Stimulated activated CD4-positive, alpha-beta T cell treated with anti-CD3 and anti-CD28 coated beads, Interleukin-1b, Interleukin-23, amount 100 ng/mL, for 1 hour (primary cell): ENCODE measurements at places on chromosomes 4 and X.

DNA sequence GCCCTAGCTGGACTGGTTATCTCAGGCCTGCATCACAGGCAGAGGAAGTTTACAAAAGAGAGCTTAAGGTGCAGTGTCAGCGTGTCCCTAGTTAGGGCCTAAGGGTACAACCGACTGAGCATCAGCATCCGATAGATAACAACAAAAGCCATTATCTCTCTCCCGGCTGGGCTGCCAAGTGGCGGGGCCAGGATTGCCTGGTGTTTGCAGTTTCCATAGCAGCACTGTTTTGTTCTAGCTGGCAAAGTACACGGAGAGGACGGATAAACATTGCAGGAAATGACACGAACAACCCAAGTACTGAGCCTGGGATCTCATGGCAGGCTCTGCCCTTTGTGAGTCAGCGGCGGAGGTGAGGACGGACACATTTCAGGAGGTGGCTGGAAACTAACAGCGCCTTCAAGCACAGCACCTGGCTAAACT, 104.7 kb upstream of the NOCT start:
- DNase-seq = no peak

- DNase-seq = no peak
Observed at GRCh38 chr4:159105761-159106243, 2.9 kb downstream of the RAPGEF2 start.

DNA sequence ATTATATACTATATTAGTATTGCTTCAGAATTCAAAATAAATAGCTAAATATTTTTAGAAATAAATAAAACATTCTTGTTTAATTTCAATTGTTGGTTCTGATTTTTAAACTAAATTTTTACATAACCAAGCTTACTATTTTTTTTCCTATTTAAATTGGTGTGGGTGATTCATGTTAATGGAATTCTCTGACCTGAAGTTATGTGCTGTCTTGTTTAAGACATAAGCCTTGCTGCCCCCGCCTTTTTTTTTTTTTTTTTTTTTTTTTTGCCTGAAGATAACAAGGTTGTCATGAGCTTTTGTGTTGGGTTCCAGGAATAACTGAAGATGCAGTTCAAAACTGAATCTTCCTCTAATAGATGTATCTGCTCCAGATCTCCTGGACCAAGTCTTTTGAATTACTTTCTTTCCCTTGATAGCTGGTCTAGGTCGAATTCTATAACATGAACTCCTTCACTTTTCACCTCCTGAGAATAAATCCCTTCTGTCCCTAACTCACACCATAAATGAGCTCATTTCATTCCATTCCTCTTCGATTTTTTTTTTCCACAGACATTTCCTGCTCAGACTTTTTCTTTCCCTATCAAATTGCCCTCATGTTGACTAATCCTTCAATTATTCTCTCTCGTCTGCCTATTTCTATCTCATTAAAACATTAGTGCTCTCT, 261.5 kb upstream of the FTHL17 start:
- no peak for DNase-seq

GRCh38 chr4:129248621-129249020, 152.7 kb downstream of the C4orf33 start:
- no peak for DNase-seq

DNA sequence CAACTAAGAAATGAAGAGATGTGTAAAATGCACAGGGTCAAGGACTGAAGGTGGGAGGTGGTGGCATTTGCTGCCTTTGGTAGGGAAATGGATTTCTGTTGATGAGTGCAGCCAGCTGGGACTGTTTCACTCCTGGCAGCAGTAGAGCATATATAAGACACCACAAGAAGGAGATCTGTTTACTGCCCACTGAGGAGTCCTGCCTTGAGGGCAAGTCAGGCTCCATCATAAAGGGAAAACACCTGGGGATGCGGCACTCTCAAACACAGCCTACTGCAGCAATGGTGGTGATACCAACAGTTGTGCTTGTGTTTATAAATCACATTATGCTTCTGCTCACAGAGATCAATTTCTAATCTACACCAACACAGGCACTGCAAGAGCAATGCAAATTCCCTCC, 222.1 kb downstream of the TACR3 start:
- DNase-seq = no peak

GRCh38 chr4:166169111-166169510, 296.1 kb downstream of the TLL1 start:
- DNase-seq = no peak

DNA sequence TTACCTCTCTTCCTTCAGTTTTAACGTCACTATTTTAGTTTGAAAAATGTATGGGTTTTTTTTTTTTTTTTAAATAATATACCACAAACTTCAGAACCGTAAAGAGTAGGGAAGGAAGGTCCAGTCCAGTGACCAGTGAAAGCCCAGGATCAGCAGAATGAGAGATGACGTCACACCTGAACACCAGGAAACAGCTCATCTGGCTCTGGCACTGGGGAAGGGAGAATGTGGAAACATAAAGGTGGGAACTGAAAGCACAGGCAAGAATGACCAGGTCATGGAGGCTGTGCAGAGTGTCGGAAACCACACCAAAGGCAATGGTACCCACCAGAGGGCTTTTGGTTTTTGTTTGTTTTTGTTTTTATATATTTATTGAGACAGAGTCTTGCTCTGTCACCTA, 141.2 kb downstream of the DHX15 start:
- DNase-seq = no peak

- DNase-seq = no peak
Observed at GRCh38 chr4:10971800-10972401, 287.3 kb upstream of the CLNK start.

DNA sequence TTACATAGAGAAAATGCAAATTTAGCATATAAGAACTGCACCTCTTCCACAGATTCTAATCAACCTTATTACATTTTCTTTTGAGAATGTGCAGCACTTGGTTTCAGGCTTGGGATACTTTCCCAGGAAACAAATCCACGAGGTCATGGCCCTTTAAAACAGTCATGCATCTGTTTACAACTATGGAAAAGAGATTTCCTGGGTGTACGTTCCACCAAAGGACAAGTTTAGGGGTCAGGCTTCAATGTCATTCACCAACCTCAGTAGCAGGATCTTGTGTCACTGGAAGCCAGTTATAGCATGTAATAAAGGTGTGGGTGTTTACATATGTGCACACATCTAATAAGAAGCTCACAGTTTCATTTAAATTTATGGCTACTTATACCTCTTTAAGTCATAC, 30.7 kb downstream of the EREG start:
- no peak for DNase-seq

DNA sequence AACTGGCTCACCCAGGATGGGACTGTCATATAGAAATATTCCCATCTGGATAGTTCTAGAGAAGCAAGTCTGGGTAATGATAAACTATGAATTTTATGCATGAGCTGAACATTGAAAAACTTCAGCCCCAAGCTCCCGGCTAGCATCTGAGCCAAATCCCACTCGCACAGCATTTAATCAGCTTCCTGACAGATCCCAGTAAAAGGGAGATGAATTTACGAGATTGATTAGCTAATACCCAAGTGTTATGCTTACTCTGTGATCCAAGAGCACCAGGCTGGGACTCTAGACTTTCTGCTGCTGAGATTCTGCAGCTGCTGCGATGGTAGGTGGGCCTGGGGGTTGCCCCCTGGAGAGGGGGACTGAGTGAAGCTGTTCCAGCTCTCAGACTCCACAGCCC, 28.0 kb downstream of the FRMPD3 start:
- DNase-seq = no peak

GRCh38 chrX:78237127-78237526, 90.3 kb downstream of the CYSLTR1 start:
- no peak for DNase-seq

- no peak for DNase-seq
Observed at GRCh38 chrX:72309297-72310071, 3.8 kb upstream of the CITED1 start.

- DNase-seq = no peak
Observed at GRCh38 chr4:173860094-173860493, 330.1 kb upstream of the HAND2 start.

GRCh38 chr4:185965426-185966384, 103.3 kb upstream of the TLR3 start:
- no peak for DNase-seq

GRCh38 chr4:145731028-145731427, 51.1 kb downstream of the C4orf51 start:
- DNase-seq = no peak

DNA sequence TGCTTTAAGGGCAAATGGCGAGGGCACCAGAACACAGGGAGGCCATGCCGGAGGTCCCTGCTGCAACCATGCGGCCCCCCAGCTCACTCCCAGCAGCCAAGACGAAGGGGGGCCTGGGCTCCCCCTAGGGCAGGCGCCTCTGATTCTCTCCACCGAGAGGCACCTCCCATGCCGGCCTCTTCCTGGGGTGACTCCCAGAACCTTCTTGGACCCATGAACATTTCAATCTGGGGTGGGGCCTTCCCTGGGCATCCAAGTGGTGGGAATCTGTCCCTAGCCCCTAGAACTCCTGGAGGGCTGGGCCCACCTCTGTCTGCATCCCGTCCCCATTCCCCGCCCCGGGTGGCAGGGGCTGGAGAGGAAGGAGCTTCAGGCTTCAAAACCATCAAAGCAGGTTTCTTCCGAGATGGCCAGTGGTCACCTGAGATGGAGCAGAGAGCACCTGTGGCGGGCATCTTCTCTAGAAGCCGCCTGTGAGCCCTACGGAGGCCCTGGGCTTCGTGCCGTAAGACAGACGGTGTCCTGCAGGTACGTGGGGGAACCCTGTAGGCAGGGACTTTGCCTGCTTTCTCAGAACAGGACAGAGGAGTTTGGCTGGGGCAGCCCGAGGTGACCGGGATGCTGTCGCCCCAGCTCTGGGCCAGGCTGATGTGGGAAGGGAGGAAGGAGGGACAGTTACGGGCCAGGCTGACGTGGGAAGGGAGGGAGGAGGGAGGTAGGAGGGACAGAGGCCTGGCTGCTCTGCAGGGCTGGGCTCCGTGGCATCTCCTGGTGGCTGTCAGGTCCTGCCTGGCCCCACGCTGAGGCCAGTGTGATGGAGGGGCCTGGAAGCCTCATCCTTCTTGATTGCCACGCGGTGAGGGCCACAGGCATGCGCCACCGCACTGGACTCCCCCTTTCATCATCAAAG, 6.8 kb upstream of the SLC25A6 start:
- no peak for DNase-seq

DNA sequence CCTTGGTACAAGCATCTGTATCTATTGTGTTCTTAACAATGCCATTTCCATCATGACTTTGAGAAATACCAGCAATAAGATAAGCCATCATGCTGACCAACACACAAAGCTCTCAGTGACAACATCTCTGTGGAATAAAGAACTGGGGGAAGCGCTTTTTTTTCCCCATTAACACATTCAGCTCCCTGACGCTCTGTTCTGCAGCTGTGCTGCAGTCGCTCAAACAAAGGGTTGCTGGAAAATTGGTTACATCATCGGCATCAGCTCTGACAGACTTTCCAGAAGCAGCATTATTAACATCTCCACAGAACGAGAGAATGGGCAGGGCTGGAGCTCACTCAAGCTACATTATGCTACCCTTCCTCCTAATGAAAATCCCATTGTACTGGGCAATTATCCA, 39.9 kb downstream of the DCX start:
- DNase-seq = no peak

GRCh38 chr4:138864961-138865720, 150.4 kb upstream of the NOCT start:
- DNase-seq = no peak

GRCh38 chr4:169566021-169566818, 46.2 kb downstream of the NEK1 start:
- DNase-seq = no peak

- no peak for DNase-seq
Observed at GRCh38 chr4:40164459-40164858, 32.4 kb upstream of the RHOH start.

GRCh38 chr4:31984872-31985271, 1264.7 kb downstream of the PCDH7 start:
- no peak for DNase-seq

DNA sequence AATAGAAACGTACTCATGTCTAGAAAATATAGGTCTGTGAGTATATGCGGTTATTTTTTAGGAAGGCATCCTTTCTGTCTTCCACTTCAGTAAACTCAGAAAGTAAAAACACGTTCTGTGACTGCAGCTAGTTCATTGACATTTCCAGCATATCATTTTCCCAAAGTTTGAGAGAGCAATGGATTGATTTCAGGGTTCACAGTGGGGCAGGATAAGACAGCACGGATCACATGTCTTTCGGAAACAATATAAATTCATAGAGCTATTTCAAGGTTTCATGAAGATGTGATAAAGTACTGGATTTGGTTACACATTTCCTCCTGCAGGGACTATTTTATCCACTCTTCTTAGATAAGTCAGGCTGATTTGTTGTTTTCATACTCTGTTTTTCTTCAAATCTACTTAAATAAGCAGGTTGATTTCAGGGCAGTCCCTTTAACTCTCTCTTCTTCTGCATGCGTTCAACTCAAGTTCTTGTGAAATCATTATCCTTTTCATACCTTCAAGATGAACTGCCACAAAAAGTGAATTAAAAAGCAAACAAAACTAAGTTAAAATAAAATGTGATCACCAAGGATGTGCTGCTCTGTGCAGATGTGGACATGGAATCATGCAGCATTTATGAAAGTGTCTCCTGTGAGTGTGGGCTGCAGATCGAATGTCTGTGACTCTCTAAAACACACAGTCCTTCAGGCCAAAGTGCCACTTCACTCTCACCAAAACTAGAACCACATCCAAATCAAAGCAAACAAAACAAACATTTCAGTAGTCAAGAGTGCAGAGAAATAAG, 187.7 kb downstream of the UNC5C start:
- DNase-seq = no peak

DNA sequence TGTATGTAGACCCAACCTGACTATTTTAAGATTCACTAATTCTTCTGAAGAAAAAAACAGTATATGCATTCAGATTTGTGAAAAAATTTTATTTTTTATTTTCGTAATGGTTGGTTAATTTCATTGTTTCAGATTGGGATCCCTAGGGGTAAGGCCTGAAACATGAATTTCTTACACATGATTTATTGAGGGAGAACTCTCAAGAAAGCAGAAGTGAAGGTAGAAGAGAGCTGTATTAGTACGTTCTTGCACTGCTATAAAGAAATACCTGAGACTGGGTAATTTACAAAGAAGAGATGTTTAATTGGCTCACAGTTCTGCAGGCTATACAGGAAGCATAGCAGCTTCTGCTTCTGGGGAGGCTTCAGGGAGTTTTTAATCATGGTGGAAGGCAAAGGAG, 611.9 kb upstream of the TECRL start:
- DNase-seq = no peak

DNA sequence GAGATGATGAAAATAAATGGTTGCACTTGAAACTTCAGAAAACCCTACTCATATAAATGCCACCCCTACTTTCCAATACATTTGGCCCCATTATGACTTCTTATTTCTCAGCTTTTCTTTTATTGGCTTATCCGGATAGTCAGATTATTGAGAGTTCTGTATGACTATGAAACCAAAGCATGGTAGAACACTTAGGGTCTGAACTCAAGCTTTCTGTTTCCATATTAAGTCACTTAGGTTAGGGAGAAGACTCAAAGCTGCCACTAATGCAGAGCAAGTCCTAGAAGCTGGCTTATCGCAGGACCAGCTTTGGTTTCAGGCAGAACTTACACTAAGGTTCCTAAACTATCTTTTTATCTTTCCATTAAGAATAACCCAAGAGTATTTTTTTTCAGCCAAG, 229.9 kb upstream of the CPEB2 start:
- no peak for DNase-seq
